ENCODE measurements at places on chromosomes 5 and 9. TPM values are rescaled to one million over a fixed set of nuclear protein-coding genes. Genes with fewer than 3 reads are reported as not detected.

The PCDHGB4 gene
- 6.3 TPM for total RNA-seq

The SLC6A7 gene
- total RNA-seq = not detected

The TOPORS gene
- total RNA-seq = 9.4 TPM

The ABLIM3 gene
- 145 TPM for total RNA-seq

The SLC6A3 gene
- total RNA-seq = 0.16 TPM

The NEURL1B gene
- 22.4 TPM for total RNA-seq

The STPG3 gene
- not detected for total RNA-seq

The FREM1 gene
- total RNA-seq = 2.2 TPM

The CTXN3 gene
- not detected for total RNA-seq

The LSM11 gene
- total RNA-seq = 1.6 TPM
